ENCODE measurements at places on chromosomes 16 and 17.

DNA sequence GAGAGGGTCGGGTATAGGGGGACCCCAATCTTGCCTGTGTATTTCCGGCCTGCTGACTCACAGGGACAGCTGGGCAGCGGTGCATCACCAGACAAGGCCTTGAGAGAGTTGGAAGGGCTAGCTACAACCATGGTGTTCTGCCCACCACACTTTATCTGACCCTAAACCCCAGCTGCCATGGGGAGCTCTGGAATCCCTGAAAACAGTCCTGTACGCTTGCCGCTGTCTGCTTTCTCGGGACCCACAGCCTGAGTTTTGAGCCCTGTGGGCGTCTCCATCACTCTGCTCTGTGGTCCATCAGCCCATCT is 100.4 kb upstream of the GSE1 start:
- no peak for DNase-seq

DNA sequence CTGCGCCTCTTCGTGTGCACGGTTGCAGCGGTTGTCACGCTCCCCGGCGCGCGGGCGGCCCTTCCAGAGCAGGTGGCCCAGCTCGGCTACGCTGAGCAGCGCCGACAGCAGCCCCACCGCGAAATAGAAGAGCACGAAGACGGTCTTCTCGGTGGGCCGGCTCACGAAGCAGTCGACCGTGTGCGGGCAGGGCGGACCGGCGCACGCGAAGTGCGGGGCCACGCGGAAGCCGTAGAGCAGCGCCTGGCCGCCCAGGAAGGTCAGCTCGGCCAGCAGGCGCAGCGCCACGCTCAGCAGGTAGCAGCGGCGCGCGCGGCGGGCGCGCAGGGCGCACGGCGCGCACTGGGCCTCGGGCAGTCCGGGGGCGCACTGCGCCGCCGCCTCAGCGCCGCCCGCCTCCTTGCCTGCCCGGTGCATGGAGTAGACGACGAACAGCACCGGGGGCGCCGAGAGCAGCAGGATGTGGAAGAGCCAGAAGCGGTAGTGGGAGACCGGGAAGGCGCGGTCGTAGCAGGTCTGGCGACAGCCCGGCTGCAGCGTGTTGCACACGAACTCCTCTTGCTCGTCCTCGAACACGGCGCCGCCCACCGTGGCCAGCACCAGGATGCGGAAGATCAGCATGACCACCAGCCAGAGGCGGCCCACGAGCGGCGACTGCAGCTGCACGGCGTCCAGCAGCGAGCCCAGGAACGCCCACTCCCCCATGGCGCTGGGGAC is 1.3 kb downstream of the GJD3 start:
- no peak for DNase-seq

DNA sequence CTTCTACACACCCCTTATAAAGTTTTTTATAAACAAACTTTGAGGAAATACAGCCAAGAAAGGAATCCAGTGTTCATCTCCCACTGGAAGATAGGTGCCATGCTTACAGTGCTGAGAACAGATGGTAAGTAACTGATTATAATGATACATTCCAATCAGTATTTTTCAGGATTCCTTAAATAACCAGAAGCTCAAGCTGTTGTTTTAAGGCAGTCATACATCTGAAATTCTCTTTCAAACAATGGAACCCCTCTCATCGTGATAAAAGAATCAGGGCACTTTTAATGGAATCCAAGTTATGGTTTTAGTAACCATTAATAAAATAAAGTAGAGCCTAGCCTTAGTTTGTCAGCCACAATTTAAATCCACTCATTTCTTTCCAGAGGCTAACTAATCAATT is 56.1 kb upstream of the STAC2 start:
- no peak for DNase-seq

GRCh38 chr17:3594051-3594800 is 15.0 kb downstream of the TRPV1 start:
- DNase-seq, result no peak

- DNase-seq, result no peak
Measured at GRCh38 chr16:71250461-71251235, 20.1 kb upstream of the HYDIN start.

DNA sequence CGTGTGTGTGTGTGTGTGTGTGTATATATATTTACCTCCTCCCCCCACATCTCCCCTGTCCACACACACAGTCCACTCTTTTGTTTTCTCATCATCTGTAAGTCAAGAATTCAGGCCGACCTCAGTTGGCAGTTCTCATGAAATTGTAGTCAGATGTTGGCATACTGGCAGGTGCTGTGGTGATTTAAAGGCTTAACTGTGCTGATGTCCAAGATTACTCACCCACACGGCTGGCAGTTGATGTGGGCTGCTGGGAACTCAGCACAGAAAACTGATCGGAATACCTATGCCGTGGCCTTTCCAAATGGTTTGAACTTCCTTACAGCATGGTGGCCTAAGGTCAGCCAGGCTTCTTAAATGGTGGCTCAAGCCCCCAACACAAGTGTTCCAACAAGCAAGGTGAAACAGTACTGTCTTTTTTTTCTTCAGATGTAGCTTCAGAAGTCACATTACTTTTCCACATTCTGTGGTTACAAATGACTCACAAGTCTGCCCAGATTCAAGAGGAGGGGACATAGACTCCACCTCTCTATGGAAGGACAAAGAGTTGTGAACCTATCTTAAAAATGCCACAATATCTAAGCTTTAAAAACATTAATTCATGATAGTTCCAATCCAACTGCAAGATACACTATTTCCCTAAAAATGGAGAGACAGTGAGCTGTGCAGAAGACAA is 198.5 kb upstream of the HS3ST4 start:
- no peak for DNase-seq

- DNase-seq, result no peak
Measured at GRCh38 chr16:85956426-85956825, 57.5 kb downstream of the IRF8 start.

DNA sequence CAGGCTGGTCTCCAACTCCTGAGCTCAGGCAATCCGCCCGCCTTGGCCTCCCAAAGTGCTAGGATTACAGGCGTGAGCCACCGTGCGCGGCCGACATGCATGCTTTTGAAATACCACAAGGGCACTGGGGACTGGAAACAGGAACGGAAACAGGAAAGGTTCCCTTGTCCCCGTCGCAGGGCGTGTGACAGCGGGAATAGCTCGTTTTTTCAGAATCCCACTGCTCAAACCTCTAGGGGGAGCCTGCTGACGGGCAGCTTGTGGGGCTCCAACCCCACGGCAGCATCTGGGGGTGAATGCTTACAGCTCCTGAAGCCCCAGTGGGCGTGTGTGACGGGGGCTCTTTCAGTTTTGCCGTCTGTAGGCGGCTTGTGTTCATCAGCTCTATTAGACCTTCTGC is 18.8 kb upstream of the ASGR2 start:
- DNase-seq, result no peak

All from NCI-H524 (cell line).